ENCODE measurements at places on chromosomes 4 and X. TPM values are rescaled to one million over a fixed set of nuclear protein-coding genes. Genes with fewer than 3 reads are reported as not detected.

The RHOXF2 gene
- total RNA-seq, result not detected

DNA sequence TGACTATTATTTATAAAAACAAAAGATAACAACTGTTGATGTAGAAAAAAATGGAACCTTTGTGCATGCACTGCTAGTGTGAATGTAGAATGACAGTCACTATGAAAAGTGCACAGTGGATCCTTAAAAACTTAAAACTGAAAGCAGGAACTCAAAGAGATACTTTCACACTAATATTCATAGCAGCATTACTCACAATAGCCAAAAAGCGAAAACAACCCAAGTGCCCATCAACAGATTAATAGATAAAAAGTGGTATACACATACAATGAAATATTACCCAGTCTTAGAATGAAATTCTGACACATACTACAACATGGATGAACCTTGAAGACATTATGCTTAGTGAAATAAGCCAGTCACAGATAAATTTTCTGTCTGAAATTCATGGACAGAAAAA is 23.8 kb downstream of the CENPC start:
- DNase-seq, result no peak

GRCh38 chr4:149493492-149493891 is 322.2 kb downstream of the IQCM start:
- DNase-seq, result no peak

The ZXDB gene
- total RNA-seq, result 9.4 TPM

GRCh38 chr4:52748432-52748831 is 2.8 kb downstream of the ERVMER34-1 start:
- DNase-seq, result no peak

DNA sequence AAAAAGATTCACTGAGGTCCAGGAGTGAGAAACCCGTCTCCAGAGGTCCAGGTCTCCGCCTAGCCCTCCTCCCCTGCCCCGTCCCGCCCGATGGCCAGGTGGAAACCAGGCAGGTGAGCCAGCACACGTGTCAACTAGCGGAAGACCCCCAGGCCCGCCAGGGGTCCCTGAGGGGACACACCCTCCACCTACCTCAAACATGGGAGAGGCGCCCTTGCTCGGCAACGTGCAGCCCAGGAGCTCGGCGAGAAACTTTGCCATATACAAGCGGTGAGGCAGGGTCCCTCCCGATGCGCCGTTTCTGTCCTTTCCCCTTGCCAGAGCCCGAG is 330.0 kb downstream of the HNRNPD start:
- DNase-seq, result no peak

DNA sequence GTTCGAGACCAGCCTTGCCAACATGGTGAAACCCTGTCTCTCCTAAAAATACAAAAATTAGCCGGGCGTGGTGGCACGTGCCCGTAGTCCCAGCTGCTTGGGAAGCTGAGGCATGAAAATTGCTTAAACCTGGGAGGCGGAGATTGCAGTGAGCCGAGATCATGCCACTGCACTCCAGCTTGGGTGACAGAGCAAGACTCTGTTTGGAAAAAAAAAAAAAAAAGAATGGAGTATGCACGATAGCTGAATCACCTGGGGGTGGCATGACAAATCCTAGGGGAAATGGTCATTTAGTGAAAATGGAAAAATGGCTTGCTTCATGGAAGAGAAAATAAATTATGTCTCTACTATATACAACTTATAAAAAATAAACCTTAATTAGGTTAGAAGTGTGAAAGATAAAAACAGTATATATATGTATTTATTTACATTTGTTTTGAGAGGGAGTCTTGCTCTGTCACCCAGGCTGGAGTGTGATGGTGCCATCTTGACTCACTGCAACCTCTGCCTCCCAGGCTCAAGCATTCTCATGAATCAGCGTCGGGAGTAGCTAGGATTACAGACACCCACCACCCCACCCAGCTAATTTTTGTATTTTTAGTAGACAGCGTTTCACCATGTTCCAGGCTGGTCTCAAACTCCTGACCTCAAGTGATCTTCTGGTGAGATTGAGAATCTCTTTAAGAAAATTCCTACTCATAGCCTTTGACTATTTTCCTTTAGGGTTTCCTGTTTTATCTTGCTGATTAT is 19.3 kb upstream of the ING2 start:
- DNase-seq, result no peak

DNA sequence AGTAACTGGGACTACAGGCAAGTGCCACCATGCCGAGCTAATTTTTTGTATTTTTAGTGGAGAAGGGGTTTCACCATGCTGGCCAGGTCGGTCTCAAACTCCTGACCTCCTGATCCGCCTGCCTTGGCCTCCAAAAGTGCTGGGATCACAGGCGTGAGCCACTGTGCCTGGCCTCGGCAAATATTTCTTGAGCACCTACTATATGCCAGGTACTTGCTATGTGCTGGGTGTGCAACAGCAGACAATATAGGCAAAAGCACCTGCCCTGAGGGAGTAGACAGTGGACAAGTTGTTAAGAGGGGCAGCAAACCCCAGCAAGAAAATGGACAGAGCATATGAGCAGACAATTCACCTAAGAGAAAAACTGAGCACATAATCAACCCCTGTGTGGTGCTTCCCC is 51.0 kb upstream of the CDKN2AIP start:
- no peak for DNase-seq

The PF4V1 gene
- not detected for total RNA-seq

The PDE6B gene
- total RNA-seq, result not detected

- no peak for DNase-seq
Observed at GRCh38 chrX:132411310-132411977, 77.4 kb downstream of the MBNL3 start.

DNA sequence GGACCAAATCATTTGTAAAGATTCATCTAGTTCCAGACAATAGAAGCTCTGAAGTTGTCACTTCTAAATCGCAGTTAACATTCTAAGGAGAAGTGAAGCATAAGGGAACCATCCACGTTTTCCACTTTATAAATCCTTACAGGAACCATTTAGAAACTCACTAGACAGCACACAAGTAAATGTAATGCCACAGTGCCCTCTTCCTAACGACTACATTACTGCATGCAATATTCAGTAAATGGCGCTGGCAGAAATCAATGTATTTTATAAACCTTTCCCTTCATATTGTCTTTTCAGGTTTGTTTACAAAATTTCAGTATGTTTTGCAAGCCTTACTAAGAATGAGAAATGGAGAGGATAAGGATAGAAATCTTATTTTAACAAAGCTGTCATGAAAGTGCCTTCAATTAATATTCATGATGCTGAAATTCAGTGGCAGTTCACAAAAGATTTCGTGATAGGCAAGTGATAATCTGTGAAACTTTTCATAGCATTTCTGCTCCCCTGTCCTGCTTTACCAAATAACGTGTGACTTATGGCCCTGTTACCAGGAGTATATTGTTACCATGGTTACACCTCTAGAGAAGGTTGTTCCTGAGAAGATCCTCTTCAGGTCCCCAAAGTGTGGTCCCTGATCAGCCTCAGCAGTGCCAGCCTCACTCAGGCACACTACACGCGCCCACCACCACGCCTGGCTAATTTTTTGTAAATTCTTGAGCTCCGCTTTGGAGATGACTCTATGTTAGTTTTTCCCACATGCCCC is 54.2 kb downstream of the TMA16 start:
- peak; percentile 18 for DNase-seq

DNA sequence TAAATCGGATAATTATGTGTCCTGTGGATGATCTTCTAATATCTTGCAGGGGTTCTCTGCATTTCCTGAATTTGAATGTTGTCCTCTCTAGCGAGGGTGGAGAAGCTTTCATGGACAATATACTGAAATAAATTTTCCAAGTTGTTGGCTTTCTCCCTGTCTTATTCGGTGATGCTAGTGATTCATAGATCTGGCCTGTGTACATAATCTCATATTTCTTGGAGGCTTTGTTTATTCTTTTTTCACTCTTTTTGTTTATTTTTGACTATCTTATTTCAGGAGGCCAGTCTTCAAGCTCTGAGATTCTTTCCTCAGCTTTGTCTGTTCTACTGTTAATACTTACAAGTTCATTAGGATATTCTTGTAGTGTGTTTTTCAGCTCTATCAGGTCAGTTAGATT is 20.7 kb upstream of the CLGN start:
- DNase-seq, result no peak

The MUC7 gene
- not detected for total RNA-seq

The XKRX gene
- 0.83 TPM for total RNA-seq

GRCh38 chr4:29276150-29276549 is 1444.0 kb upstream of the PCDH7 start:
- DNase-seq, result no peak

- DNase-seq, result no peak
Observed at GRCh38 chr4:72546456-72546855, 22.6 kb downstream of the ADAMTS3 start.

- DNase-seq, result no peak
Observed at GRCh38 chr4:113869743-113870375, 108.3 kb upstream of the CAMK2D start.

DNA sequence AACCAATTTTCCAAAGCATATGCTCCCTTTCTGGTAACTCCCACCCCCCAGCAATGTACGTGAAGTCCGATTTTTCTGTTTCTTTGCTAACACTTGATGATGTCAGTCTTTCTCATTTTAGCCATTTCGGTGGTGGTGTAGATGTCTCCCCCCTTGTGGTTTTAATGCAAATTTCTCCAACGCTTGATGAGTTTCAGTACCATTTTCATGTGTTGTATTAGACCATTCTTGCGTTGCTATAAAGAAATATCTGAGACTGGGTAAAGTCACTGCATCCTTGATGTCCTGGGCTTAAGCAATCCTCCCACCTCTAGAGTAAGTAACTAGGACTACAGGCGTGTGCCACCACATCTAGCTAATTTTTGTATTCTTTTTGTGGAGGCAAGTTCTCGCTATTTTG is 148.4 kb upstream of the VCX3A start:
- DNase-seq, result no peak

The AFF2 gene
- total RNA-seq, result 0.17 TPM

DNA sequence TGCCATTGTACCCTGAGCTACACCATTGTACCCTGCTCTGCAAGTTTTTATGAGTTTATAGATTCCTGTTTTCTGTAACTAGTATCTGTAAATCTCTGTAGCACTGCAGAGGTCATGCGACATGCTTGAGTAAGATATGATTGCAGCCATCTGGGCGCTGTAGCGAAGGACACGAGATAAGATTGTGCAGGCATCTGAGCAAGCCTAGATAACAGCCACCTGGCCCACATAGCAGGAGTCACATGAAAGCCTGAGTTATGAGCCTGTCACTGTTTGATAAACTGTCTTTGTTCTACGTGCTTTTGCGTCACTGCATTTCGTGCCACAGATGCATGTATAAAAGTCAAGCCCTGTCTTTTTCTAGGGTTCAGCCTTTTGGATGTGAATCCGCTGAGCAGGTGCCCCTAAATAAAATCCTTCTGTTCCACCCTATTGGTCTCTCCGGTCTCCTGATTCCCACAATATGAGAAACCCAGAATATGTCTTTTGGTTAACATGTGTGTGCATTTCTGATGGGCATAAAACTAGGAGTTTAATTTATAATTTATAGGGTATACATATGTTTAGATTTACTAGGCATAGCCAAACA is 327.6 kb upstream of the MAOA start:
- DNase-seq, result no peak

DNA sequence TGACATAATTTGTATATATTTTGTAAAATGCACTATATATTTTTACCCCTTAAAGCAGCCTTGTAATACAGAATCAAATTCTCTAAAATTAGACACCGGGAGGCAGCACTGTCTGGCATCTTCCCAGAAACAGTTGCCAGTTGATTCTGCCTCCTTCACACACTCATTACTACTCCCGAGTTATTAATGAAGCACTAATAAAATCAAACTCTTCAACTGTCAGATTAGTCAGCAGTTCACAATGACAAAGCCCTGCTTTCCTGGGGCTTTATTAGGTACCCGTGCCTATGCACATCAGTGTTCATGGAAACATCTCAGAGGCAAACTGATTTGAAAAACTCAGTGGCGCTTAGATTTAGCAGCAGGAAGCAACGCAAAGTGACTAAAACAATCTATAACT is 103.5 kb upstream of the VEGFC start:
- no peak for DNase-seq

DNA sequence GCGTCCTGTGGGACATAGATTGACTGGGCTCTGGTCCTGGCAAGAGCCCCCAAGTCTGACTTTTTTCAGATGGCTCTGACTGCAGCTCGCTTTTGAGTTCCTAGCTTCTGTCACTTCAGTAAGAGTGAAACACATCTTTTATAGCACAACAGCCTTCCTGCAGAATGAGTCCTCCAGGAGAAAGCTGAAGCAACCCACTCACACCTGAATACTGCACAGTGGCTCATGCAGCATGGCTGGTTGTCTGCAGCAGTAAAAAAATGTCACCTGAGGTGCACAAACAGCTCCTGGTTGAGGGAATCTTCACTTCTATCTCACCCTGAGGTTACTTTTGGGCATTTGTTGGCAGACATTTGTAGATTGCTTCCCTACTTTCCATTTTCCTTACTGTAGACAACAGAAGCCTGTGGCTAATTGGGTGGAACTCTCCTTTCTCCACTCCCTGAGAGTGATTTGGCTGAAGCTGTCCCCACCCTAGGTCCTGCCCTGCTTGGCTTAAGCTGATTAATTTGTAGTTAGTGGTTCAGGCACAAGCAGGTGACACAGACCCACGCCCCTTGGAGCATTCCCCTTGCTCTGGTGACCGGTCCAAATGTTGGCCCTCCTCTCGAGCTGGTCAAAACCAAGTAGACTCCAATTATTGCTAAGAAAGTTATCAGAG is 99.7 kb downstream of the NPNT start:
- no peak for DNase-seq

DNA sequence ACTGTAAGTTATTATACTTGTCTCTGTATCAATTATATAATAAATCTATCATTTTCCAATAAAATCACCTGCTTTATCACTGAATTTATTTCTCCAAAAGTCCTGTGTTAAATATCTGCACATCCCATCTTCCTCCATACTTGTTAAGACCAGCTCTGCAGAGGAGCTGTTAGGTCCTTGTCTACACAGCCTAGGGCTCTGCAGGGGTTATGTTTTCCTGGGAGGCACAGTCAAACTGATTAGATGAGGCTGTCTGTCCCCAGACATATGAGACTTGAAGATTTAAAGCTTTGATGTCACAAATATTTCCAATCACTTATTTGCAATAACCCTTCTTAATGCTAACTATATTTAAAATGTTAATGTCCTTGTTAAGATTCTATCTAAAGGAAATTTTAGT is 446.8 kb downstream of the TRAM1L1 start:
- DNase-seq, result no peak

The ADAMTS3 gene
- total RNA-seq, result 0.07 TPM

The BBS12 gene
- total RNA-seq, result 2.4 TPM

The TCEAL3 gene
- 9.1 TPM for total RNA-seq

The KLHL2 gene
- 13.8 TPM for total RNA-seq

All from Calu3 (cell line).